Skeletal muscle cell (primary cell): ENCODE measurements at places on chromosomes 1 and 21.

- DNase-seq = peak; percentile 77
These were observed 30.7 kb downstream of the ITPKB start for GRCh38 chr1:226708342-226708780.

GRCh38 chr1:225422795-225423517 is 4.9 kb downstream of the LBR start:
- no peak for DNase-seq

DNA sequence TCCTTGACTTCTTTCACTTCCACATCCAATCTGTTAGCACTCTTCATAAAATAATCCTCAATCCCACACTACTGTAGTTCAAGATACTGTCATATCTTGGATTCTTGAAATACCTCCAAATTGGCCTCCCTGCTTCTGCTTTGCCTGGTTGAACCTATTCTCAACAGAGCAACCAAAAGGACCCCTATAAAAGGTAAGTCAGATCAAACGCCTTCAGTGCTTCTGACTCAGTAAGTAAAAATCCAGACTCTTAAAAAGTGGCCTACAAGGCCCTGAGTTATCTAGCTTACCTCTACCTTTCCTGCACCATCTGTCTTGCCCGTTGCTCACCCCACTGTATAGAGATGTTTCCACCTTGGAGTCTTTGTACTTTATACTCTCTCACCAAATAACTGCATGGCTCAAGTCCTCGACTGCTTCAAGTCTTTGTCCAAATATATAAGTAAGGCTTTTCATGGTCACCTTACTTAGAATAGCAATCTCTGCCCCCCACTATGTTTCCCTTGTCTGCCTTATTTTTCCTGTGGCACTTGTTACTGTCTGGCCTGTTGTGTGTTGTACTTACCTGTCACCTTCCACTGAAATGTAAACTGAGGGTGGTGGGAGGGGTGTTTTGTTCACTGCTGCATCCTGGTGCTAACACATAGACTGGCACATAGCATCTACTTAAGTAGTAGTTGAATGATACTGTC is 5.1 kb upstream of the PIGV start:
- no peak for DNase-seq

DNA sequence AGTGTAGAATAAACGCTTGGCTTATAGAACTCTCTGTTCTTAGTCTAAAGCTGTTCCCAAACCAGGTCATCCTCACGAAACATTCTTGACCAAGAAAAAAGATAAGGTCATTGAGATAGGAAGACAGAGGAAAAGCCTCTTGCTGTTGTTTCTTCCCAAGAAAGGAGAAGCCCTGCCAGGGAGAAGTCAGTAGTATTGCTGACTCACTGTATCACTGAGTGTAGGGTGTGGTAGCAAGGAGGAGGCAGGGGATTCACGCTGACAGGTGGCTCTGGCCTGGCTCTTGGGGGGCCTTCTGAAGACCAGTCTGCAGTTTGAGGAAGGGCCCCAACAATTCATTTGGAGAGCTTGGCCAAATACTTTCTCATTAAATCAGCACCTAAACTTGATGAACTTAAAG is 97.8 kb downstream of the CD247 start:
- no peak for DNase-seq

DNA sequence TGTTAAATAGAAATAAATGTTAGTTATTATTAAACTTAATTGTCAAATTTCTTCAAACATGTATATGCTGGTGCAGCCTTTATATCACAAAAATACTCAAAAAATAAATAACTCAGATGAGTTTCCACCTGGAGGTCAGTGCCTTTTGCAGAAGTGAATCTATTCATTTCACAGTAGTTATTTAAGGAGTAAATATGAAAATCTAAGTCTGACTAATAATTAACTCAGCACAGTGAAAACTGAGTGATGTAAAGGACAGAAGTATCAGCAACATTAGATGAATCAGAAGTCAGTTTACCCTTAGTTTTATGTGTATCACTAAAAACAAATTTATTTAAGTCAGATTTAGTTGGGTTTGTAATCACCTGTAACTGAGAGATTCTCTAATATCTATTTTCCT is 2135.4 kb downstream of the MRPL39 start:
- no peak for DNase-seq

DNA sequence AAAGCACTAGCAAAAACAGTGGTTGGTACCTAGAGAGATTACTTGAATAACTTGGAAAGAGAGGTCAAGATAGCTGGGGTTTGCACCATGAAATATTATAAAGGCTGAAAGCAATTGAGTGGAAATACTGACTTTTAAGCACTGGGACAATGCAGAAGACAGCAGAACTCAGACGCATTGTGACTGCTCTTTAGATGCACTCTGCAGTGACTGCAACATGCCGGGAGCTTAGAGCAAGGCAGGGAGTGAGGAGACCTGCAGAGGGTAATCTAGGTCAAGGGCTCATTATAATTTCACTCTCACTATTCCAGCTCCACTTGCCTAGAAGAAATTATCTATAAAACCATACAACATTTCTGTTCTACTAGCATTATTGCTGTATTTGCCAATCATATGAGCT is 36.6 kb downstream of the OLFM3 start:
- DNase-seq = no peak
